CD4-positive, alpha-beta T cell (primary cell): ENCODE measurements at places on chromosomes 1 and 21.

DNA sequence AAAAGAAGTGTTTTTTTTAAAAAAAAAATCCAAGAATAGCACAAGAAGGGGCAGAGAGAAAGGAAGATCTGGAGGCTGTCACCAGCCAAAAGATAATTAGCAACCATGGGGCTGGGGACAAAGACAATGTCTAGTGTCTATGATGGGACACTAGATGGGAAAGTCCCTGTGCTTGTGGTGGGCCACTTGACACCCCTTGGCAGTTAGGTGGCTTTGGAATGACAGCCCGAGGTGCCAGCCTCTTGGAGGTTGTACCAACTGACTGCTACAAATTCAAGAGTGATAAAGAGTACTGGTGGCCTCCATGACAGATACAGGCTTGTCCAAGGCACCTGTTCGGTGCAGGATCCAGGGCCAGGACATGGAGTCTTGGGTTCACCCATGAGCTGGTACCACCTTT lies 21.6 kb downstream of the ATP2B4 start:
- DNase-seq, result no peak

DNA sequence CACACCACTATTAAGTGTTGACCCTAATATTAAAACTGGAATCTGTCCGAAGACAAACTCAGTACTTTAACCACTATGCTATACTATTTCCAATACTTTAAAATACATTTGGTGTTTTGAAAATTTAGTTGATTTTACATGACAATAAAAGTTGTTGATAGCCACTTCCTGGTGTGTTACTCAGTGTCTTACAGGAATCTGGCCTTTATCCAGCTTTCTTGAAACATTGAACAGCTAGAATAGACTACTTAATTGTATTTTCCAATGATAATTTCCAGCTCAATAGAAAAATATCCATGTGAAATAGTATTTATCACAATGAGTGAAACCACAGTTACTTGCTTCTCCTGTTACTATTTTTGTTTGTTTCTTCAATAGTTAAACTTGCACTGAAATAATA lies 369.6 kb upstream of the ADGRL4 start:
- no peak for DNase-seq

DNA sequence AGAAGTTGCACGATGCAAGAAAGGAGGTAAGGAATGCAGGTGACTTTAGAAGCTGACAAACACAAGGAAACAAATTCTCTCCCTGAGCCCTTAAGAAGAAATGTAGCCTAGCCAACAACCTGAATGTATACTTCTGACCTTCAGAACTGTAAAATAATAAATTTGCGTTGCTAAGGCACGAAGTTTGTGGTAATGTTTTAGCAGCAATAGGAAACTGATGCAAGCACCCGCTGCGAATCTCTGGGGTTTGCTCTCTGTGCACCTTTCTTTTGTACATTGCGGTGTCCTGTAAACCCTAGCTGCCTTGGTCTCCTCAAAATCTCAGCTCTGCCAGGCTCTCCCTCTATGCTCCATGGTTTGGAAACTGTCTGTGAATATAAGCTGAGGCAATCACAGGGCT lies 15.1 kb downstream of the CD53 start:
- DNase-seq, result no peak

DNA sequence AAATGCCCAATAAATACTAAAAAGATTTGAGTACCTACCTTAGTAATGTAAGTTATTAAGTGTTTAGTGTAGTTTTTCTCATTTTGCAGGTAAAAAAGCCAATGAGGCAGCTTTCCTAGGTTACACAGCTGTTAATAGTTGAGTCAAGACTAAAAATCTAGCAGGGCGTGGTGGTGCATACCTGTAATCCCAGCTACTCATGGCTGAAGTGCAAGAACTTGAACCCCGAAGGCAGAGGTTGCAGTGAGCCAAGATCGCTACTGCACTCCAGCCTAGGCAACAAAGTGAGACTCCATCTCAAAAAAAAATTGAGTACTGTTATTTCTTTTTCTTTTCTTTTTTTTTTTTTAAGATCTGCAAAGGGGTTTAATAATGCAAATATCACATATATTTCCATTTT lies 7.7 kb downstream of the YBX1 start:
- no peak for DNase-seq

DNA sequence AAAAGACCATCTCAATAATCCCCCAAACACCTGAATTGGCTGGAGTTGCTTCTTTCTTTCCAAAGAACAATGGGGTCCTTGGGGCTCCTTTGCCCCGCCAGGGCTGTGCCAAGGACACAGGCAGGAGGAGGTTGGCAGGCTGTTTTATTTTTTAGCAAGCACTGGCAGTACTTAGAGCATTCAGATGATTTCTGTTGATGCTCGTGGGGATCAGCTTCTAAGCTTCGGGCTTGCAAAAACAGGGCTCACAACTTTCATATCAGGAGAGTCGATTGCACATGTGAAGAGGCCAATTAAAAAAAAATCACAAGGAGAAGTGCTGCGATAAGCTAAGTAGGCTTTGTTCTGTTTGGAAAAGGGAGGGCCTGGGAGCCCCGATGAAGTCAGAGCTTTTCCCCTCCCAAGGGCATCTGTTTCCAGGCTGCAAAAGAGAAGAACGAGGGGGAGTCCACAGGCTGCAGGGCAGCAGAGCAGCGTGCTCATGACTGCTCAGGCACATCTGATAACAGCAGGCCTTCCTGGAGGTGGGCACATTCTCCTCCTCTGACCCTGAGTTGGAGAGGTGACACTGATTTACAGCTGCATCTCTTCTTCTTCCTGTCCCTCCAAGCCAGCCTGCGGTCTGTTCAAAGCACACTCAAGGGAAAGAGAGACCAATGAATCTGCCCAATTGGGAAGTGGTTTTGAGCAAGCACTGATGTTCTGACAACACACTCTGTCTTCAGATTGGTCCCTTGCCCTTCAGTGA lies 27.3 kb upstream of the BCAR3 start:
- DNase-seq, result peak; percentile 23
